ENCODE measurements at places on chromosomes 4 and X.

DNA sequence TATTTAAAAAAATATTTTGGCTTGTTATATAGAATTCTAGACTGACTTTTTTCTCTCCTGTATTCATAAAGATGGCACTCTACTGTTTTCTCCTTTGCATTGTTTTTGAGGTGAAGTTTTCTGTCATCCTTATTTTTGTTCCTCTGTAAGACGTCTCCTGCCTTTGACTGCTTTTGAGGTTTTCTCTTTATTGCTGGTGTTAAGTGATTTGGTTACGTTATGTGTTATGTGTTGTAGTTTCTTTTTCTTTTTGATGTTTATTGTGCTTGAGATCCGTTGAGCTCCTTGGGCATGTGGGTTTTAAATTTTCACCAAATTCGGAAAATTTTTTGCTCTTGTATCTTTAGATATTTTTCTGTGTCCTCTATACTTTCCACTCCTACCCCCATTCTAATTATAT, 50.0 kb downstream of the KDM6A start:
- no peak for DNase-seq

DNA sequence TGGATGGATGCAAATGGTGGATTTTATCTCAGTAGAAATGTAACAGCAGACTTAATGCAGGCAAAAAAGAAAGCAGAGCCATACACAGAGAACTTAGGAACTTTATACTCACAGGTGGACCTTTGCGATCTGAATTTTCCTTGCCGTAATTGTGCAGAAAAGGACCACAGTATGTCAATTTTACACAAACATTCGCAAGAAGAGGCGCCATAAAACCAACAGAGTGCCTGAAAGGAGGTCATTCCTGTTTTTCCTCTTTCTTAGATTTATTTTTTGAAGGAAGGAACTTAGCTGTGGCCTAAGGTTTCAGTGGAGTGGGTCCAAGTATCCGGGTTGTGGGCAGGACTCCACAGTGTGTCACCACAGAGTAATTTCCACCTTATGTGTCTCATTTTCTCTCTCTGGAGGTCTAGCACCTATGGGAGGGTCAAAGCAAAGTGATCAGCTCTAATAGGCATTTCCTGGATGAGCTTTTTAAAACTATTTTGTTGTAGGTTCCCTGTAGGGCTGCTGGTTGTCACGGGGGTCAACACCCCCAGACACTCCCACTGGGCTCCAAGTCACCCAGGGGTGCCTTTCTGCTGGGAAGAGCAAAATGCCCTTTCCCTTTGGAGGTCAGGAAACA, 24.7 kb upstream of the PBDC1 start:
- DNase-seq = peak; percentile 34

- DNase-seq = no peak
Observed at GRCh38 chr4:122038896-122039295, 87.0 kb upstream of the TRPC3 start.

DNA sequence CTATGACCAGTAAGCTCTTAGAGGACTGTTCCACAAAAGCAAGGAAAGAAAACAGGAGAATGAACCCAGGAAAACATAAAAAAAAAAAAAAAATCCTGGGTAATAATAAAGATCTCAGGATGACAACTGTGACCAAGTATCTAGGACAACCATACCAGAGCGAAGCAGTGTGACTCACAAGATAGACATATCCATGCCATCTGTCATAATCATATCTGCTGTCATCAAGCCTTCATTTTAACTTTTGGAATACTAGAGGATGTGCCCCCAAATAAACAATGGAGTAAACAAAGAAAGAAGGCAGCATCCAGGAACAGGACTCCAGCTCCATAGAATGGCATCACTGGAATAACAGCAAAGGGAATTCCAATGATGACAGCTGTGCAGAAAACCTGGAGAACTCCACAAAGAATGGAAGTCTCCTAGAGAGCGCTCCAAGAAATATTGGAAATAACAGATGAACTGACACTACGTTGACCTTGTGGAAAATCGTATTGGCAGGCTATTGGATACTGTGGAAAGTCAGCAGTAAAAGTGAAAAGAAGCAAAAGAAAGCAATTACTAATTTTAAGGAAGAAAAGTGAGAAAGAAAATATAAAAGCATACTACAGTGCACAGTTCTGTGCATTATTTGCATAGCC, 35.3 kb downstream of the HPGDS start:
- no peak for DNase-seq

- no peak for DNase-seq
Observed at GRCh38 chr4:29560452-29560851, 1159.7 kb upstream of the PCDH7 start.
